ENCODE measurements at places on chromosomes 7 and 10.

DNA sequence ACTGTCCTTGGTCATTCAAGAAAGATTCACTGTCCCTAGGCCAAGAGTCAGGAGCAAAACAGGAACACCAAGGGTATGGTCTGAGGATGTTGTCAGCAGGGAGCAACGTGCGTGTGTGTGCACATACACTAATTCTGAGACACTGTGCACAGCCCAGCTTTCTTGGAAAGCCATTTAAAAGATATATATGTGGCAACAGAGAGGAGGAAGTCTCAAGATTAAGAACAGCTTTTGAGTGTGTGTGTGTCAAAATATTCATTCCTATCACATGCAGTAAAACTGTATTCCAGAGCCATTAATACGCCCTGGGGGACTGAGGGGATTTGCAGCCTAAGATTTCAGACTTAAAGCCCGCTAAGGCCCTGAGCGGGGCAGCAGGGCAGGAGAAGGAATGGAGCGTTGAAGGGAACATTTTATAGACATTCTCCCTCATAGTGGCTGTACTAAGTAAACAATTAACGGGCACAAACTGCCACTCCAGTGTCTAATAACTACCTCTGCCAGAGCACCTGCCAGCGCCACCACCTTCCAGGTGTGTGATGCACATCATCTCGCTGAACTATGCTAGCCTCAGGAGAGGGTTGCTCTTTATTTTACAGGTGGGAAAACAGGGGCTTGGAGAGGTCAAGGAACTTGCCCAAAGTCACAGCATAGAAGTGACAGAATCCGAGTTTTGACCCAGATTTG lies 2.0 kb downstream of the NOD1 start:
- no peak for DNase-seq

GRCh38 chr7:156948361-156948760 lies 1.2 kb upstream of the NOM1 start:
- DNase-seq: no peak

DNA sequence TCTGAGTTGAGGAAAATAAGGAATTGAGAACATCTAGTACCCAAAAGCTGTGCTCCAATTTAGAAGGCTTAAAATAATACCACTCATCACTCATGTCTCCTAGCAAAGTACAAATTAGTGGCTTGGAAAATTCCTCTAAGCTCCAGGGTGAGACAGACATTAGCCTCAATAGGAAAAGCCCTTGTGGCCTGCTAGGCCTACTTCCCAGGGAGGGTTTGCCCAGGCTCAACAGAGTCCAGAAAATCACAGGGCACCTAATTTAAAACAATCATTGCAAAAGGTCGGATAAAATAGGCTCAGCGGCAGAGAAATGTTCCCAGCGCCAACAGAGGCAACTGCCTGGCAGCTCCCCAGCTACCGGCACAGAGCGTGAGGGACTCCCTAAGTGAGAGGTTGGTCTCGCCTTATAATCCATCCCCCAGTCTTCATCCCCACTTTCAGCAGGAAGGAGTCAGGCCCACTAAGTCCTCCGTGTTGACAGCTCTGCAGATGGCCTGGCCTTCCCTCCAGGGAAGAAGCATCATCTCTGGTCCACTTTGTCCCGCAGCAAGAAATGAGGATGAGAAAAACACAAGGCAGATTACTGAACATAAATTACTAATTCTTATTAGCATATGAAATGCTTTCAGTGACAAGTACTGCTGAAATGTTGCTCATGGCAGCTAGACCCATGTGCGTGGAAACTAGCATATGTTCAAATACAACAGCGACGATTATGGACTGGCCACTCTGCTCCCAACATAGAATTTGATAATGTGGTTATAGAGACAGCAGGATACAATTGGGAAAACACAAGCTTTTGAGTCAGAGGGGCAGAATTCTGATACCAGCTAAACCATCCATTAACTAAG lies 1177.7 kb upstream of the AUTS2 start:
- DNase-seq: no peak

DNA sequence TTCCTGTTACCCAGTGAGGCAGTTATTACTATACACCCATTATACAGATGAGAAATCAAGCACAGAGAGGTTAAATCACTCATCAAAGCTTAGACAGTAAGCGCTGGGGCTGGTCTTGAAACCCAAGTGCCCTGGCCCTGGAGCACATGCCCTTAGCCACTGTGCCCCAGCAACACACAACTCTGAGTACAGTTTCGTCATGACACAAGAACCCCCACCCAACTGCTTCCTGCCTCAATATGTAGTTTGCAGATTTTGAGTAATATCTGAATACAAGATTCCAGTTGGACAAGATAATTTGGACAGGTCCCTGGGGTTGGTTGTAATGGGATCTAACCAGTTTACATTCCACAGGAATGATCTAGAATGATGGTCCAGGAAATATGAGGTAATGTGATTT lies 62.8 kb downstream of the SH3PXD2A start:
- peak; percentile 69 for DNase-seq

DNA sequence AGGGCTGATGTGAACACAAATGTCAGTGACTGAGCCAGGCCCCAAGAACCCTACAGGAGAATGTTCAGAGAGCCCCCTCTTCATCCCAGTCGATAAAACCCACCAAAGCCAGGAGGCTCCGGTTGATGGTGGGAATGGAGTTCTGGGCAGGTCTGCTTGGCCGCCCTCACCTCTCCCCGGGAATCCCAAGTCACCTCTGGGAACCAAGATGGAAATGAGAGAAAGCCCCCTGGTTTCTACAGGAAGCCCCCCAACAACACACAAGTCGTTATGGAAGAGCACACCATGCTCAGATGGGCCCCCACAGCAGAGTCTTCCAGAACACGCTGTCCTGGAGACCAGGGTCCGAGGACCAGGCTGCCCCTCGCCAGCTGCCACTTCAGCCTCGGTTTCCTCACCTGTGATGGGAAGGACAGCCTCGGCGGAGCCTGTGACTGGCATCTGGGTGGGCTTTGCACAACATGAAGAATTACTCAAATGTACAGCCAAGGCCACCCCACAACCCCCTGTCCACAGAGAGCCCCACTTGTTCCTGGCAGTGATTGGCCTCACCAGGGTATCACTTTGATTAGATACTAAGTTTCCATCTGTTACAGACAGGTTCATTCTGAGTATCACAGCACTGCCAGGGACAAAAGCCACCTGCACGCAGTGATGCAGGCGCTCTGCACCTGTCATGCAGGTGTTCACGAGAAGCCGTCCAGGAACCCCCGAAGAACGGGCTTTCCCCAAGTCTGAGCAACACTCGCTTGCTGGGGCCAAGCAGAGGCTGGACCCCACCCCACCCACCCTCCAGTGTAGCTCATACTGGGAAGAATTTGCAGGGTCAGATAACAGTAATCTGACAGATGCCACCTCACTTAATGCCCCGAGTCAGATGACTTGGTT lies 57.6 kb downstream of the MKI67 start:
- DNase-seq: no peak

GRCh38 chr7:138748666-138749065 lies 47.5 kb upstream of the SVOPL start:
- DNase-seq: no peak

GRCh38 chr7:139777133-139777891 lies 486 bp downstream of the HIPK2 start:
- DNase-seq: peak; percentile 79

DNA sequence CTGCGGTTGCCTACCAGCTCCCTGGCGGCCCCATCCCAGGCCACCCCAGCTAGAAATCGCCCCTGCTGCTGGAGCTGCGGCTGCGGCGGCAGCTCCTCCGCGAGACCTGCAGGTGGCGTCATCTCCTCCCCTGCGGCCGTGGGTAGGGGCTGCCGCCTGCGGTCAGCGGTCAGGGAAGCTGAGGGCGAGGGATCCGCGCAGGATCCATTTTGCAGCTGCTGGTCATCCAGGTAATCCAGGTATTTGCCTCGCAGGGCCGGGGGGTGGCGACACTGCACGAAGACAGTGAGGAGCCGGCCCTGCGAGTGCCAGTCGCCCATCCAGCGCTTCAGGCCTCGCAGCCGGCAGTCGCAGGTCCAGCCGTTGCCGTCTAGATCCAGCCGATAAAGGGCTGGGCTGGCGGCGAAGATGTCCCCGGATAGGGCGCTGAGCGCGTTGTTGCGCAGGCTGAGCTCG lies 1.5 kb downstream of the TRIL start:
- peak; percentile 70 for DNase-seq

GRCh38 chr10:110208614-110209453 lies 1.4 kb downstream of the MXI1 start:
- peak; percentile 45 for DNase-seq

DNA sequence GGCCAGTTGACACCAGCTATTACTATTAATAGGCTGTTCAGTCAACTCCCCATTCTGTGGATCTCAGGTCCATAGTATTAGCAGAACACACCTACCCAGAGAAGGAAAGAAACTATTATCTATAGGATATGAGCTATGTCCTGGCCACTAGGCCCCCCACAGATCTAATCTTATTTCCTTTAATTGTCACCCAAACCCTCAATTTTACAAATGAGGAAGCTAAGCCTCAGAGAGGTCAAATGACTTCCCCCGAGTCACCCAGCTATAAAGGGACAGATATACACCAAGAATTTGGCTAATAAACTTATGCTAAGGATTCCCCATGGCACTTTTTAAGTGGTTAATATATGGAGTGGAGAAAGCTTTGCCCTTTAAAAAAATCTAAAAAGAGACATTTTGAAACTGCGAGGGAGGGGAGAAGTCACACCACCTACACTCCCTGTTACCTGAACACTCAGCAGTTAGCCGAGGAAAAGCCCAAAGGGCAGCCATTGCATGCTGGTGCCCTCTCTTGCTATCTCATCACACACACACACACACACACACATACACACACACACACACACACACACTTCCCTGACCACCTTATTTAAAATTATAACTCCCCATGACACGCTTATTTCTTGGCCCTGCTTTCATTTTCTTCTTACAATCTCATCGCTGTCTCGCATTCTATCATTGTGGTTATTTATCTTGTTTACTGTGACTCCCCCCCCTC lies 157.0 kb upstream of the ADO start:
- no peak for DNase-seq

DNA sequence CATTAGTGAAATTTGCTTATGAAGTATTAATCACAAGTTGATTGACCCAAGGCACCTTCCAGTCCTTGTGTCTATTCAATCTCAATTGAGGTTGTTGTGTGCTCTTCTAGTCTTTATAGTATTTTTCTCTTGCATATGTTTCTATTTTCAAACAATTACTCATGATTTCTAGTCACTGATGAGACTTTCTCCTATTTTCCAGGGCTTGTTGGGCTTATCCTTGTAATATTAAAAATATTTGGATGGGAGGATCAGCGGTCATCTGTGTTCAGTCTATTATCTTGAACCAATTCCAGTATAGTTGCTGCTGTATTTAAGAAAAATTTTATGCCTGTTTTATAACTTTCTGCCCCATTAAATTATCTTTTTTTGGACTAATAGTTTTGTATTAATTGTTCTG lies 154.4 kb downstream of the PTEN start:
- peak; percentile 53 for DNase-seq

DNA sequence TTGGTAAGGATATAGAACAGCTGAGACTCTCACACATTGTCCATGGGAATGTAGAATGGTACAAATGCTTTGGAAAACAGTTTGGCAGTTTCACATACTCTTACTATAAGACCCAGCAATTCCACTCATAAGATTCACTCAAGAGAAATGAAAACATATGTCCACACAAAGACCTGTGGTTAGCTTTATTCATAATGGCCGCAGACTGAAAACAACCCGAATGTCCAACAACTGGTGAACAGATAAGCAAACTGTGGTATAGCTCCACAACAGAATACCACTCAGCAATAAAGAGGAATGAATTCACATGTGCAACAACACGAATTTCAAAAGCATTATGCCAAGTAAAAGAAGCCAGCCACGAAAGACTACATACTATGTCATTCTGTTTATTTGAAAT lies 33.5 kb upstream of the CUL1 start:
- DNase-seq: no peak

- peak; percentile 82 for DNase-seq
Observed at GRCh38 chr7:121544726-121545125, 148.6 kb upstream of the FAM3C start.

- no peak for DNase-seq
Observed at GRCh38 chr10:130236711-130237110, 100.5 kb downstream of the GLRX3 start.

DNA sequence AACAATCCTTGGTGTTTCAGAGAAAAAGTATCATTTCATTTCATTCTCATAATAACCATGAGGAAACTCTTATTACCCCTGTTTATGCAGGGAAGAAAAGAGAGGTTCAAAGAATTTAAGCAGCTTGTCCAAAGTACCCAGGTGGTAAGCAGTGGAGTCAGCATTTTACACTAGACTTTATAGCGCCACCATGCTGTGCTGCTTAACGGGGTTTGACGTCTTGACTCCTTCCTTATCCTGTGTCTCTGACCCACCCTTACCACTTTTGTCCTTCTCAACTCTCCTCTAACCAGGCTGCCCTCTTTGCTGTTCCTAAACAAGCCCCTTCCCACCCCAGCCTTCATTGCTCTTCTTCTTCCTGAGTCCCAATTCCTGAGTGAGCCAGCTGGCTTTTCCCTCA lies 117.0 kb upstream of the AHR start:
- no peak for DNase-seq

DNA sequence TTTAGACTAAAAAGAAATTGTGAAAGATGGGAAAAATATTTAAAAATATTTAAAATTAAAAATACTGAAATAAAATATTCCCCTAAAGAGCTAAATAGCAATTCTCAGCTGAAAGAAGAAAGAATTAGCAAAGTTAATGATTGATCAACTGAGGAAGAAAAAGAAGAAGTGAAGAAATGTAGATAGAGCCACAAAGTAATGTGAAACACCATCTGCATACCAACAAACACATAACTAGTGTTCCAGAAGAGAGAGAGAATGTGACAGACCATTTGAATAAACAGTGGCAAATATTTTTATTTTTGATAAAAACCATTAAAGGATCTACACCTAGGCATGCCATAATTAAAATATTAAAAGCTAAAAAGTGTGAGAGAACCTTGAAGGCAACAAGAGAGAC lies 784.5 kb upstream of the ZWINT start:
- DNase-seq: no peak

GRCh38 chr7:128940494-128941322 lies 3.0 kb downstream of the IRF5 start:
- no peak for DNase-seq

- no peak for DNase-seq
Observed at GRCh38 chr7:158779061-158780000, 50.0 kb downstream of the ESYT2 start.

DNA sequence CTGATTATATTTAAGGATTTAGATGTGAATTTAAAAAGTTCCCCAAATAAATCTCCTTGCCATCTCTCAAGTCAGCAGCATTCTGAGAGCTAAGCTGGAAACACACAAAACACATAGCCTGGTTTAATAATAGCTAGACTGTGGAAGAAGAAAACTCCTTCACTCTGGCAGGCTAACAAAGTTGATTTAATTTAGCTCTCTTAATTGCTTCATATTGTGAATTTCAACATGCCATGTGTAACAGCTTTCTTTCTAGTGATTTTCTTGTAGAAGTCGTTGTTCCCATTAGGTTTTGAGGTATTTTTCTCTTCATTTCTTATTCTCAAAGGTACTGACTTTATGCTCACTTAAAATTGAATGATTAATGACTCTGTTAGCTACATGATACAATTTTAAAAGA lies 216.8 kb upstream of the AKR1E2 start:
- DNase-seq: no peak

GRCh38 chr7:100465702-100466311 lies 1.7 kb upstream of the SPACDR start:
- DNase-seq: peak; percentile 93

- peak; percentile 13 for DNase-seq
Observed at GRCh38 chr7:77442636-77443035, 26.5 kb upstream of the GSAP start.
